ENCODE measurements at places on chromosomes 3 and 15.

GRCh38 chr3:111667170-111667569 is 72.0 kb upstream of the ZBED2 start:
- no peak for DNase-seq

DNA sequence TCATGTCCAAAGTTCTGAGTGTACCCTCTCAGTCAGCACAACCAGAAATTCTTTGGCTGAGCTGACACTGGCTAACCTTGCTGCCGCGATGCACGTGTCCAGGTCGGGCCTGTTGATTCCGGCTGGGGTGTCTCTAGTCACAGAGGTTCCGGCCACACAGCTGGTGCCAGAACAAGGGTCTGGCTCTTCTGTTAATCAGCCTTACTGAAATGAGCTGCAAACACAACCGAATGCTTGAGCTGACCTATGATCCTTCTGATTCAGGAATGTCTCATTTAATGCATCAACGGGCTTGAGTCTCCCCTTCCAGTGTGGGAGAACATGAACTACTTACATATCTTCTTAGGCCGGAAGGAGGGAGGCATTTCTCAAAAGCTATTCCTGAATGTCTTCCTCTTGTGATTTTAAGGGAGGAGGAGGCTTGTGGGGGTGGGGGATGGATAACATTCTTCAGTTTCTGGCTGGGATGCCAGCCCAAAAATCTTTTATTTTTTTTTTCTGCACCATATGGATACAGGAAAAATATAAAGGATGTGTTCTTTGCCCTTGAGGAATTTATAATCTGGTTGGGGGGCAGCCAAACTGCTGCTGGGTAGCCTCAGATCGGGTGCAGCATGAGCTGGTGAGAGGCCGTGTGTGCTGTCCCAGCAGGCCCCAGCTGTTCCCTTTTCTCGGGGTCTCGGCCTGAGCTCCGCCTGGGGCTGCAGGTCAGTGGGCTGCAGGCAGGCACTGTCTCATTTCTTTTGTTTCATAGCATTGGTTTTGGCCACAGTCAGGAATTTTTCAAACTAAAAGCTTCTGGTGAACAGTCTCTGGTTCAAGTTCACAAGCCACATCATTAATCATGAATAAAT is 319.1 kb upstream of the TBL1XR1 start:
- no peak for DNase-seq

GRCh38 chr3:154684021-154684420 is 254.0 kb upstream of the GPR149 start:
- no peak for DNase-seq

DNA sequence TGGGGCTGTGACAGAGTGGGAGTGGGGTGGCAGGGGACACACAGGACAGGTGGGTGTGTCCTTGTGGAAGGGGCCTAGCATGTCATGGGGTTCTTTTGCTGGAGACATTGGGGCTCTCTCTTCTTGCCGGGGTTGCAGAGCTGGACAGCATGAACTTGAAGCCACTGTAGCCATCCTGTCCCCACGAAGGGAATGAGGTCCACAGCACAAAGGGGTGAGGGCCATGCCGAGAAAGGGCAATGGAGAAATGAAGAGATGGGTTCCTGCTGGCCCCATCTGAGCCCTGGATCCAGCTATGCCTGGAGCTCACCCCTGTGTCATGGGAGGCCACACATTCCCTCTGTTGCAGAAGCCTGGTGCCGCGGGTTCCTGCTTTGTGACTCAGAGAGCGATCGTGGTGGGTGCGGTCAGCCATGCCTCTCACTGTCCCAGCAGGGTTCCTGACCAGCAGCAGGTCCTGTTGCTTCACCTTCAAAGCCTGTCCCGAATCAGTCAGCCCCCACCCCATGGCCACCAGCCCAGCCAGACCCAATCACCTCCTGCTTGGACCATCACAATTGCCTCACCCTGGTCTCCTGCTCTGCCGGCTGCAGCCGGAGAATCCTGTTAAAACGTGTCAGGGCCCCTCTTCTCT is 50.0 kb downstream of the DNAJB8 start:
- DNase-seq = no peak

GRCh38 chr15:55434989-55435825 is 26.9 kb downstream of the PIERCE2 start:
- no peak for DNase-seq

DNA sequence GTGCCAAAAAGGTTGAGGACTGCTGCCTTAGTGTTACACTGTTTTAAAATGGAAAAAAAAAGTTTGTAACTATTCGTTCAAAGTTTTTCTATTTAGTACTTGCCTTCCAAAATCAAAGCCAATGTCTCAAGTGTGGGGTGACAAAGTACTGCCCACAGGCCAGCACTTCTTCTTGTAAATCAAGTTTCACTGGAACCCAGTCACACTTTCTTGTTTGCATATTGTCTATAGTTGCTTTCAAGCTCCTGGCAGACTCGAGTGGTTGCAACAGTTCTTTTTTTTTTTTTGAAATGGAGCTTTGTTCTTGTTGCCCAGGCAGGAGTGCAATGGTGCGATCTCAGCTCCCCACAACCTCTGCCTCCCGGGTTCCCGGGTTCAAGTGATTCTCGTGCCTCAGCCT is 75.3 kb upstream of the RPL35A start:
- DNase-seq = no peak

DNA sequence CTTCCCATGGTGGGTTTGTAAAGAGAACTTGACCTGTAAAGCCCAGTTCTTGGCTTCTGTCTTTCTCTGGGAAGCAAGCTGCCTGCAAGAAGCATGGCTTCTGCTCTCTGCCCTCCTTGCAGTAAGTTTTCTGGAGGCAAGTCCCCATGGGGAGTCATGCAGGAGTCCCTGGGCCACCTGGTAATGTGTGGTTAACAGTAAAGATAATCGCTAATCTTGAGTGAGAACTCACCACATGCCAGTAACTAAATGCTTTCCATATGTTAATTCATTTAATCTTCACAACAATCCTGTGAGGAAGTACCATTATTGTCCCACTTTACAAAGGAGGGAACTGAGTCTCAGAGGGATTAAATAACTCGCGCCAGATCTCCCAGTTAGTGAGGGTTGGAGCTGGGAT is 4.2 kb downstream of the CAPN3 start:
- no peak for DNase-seq

DNA sequence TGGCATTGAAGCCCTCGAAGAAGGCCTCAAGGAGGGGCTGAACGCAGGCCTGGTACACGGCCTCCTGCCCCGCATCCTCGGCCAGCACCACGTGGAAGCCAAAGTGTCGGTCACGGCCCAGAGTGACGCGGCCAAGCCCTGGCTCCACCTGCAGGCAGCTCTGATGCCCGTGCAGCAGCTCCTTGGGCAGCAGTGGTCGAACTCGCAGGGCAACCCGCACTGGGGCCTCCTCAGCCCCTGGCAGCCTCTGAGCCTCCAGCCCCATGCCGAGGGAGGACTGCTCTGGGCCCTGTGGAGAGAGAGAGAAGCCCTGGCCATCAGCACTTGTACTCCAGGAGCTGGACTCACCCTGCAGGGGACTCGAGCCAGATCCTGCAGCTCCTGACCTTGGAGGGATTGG is 2.6 kb downstream of the KIF7 start:
- no peak for DNase-seq

DNA sequence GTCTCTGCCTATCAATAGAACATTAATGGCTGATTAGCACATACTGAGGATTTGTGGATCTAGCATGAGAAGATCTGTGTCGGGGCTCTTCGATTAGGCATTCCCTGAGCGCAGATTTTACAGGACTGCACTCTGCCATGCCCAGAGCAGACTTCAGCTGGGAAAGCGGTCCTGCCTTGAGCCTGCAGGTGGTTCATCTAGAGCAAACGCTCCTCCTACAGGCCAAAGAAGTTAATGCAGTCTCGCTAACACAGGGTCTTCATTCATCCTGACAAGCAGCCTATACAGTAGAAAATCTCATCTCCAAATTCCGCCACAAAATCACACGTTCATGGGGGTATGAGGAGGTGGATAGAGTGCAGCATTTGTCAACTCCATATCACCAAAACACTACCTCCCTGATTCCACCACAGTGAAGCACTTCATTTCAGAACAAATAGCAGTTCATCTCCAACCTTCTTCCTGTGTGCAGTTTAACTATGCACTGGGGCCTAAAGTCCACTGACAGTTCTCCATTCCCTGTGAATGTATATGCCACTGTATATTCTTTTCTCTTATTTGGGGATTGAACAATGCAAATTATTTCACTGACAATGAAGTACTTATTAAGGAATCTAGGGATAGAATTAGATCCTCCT is 405.8 kb downstream of the IGSF11 start:
- DNase-seq = peak; percentile 44

DNA sequence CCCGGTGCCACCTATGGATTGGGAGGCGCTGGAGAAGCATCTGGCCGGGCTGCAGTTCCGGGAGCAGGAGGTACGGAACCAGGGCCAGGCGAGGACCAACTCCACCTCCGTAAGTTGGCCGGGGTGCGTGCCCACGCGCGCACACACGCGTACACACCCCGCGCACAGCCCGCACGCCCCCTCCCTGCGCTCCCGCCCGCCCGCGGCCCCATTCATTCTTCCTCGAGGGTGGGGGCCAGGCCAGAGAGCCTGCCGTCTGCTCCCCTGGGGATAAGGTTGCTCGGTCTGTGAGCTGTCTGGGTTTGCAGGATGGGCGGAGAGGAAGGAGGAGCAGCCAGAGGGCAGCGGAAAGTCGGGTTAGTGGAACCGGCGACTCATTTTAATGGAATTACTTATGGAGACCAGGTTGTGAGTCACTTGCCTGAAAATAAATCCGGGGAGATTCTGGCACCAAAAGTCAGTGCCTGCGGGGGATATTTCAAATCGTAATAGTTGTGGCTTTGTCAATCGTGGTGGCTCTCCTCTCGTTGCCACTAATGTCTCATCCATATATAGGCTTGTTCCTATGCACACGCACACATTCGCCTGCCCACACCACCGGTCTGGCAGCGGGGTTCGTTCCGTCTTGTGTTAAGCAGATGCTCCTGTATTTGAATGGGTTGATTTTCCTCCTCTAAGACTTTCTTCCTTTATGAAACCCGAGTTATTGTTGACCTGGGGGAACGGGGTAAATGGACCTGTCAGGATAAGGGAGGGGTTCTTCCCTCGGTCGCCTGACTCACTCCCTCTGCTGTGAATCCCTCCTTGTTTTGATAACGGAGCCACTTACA is 223.4 kb upstream of the IL12A start:
- peak; percentile 56 for DNase-seq

- DNase-seq = no peak
These were observed 11.6 kb downstream of the FSIP1 start for GRCh38 chr15:39770748-39771689.

- DNase-seq = no peak
These were observed 456.3 kb upstream of the ARRDC4 start for GRCh38 chr15:97504031-97504792.

DNA sequence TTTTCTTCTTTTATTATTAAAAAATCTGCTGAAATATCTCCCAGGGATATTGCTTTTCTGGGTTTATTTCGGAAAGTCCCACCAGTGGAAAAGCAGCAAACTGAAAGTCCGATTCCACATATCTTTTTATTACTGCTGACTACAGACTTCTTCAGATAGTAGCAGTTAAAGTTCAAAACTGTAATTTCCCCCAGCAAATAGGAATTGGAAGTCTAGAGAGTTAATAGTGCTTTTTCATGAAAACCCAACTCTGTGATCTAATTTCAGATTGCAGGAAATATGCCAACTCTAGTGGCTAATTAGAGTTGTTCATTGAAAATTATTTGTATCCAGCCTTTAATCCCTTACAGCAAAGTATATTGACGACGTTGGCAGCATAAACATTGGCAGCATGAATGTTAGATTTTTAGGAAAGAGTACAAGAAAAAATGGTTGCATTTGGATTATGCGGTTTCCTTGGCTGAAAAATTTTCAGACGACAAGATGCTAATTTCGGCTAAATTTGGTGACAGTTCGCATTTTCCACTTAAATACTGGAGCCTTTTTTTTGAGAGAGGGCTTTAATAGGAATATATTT is 472.9 kb upstream of the CBLB start:
- DNase-seq = no peak

DNA sequence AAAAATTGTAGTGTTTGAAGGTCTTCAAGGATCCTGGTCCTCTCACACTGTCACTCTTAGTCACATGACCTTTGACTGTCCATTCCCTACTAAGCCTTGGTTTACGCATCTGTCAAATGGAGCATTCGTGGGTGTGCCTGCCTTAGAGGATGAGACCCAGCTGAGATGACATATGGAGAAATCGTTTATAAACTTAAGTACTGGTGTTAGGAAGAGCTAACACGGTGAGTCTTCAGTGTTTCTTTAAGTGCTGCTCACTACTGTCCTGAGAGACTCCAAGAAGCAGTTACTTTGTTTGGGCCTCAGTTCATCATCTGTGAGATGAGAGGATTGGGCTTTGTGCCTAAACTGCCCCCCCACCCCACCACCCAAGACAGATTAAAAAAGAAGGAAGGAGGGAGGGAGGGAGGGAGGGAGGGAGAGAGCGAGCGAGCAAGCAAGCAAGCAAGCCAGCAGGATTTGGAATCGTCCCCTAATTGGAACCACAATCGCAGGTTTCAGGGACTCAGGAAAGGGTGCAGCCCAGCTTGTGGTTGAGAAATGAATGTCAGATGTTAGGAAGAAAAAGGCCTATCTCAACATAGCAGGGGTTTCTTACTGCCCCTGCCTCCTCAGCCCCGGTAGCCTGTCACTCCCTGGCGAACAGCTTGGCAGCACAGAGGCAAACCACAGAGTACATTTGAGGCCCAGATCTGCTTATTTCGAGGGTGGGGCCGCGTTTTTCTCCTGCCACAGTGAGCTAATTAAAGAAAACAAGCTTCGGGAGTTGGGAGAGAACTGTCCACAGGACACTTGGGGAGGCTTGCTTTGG is 32.7 kb downstream of the SMAD3 start:
- no peak for DNase-seq

- DNase-seq = no peak
These were observed 12.1 kb downstream of the SACM1L start for GRCh38 chr3:45701172-45701867.

- no peak for DNase-seq
These were observed 360.2 kb downstream of the ZNF385D start for GRCh38 chr3:21390856-21391255.

DNA sequence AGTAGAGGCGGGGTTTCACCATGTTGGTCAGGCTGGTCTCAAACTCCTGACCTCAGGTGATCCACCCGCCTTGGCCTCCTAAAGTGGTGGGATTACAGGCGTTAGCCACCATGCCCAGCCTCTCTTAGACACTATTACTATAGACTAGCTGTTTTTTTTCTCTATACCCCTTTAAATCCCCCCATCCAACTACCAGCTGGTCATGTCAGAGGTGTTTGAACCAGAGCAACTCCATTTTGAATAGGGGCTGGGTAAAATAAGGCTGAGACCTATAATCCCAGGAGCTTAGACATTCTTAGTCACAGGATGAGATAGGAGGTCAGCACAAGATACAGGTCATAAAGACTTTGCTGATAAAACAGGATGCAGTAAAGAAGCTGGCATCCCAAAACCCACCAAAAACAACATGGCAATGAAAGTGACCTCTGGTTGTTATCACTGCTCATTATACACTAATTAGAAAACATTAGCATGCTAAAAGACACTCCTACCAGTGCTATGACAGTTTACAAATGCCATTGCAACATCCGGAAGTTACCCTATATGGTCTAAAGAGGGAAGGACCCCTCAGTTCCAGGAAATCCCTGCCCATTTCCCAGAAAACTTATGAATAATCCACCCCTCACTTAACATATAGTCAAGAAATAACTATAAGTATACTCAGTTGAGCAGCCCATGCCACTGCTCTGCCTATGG is 57.8 kb upstream of the GPD1L start:
- no peak for DNase-seq
